ENCODE measurements at places on chromosomes 4 and X.

- DNase-seq, result no peak
Observed at GRCh38 chrX:36431819-36432218, 512.3 kb downstream of the CFAP47 start.

GRCh38 chr4:140019619-140020347 lies 134.2 kb downstream of the MAML3 start:
- DNase-seq, result no peak

DNA sequence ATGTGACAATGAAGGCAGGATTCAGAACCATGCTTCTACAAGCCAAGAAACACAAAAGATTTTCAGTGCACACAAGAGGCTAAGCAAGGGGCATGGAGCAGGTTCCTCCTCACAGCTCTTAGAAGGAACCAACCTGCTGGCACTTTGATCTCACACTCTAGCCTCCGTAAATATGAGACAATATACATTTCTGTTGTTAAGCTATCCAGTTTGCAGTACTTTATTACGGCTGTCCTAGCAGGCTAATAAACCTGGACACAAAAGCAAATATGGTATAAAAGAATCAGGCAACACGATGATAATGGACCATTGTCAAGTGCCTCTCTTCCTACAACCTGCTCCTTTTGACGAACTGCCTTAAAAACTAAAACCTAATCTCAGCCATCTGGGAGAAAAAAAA lies 114.5 kb downstream of the ZAR1 start:
- no peak for DNase-seq

GRCh38 chr4:4593596-4594284 lies 51.9 kb upstream of the STX18 start:
- no peak for DNase-seq

- no peak for DNase-seq
Observed at GRCh38 chrX:7119950-7120877, 27.3 kb upstream of the STS start.

GRCh38 chr4:4492161-4492847 lies 49.5 kb downstream of the STX18 start:
- DNase-seq, result no peak
